Urothelium cell line (cell line): ENCODE measurements at places on chromosomes 2 and 18.

- no peak for DNase-seq
Measured at GRCh38 chr2:48768669-48769068, 13.1 kb upstream of the LHCGR start.

DNA sequence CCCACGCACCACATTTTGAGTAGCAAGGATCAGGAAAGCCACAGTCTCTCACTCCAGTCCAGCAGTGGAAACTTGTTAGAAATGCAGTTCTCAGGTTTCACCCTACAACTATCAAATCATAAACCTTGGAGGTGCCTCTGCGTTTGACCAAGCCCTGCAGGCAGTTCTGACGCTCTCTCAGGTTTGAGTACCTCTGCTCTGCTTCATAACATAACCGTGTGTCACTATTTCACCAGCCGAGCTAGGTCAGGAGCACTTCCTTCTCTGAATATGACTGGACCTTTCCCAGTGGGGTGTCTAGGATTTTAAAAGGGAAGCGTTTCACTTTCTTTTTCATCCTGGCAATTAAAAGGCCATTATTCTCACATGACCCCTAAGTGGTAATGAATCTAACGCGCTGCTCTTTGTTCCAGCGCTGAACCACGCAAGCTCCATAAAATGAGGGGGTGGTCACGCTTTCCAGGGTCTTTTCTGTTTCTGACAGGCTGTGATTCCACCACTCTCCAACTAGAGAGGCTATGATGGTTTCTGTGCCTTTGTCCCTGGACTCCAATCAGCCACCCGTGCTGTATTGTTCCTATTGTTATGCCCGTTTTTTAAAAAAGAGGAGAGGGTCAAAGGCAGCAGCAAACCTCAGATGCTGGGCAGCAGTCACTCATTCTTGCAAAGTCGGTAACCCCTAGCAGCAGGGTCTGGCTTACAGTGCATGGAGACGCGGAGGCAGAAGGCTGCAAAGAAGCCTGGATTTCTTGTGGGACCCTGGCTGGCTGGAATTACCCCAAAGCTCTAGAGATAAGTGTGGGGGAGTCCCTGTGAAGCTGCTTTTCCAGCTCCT is 75.2 kb upstream of the CTNNA2 start:
- DNase-seq, result peak; percentile 38

- DNase-seq, result no peak
Measured at GRCh38 chr2:84969511-84970209, 1.3 kb upstream of the KCMF1 start.

DNA sequence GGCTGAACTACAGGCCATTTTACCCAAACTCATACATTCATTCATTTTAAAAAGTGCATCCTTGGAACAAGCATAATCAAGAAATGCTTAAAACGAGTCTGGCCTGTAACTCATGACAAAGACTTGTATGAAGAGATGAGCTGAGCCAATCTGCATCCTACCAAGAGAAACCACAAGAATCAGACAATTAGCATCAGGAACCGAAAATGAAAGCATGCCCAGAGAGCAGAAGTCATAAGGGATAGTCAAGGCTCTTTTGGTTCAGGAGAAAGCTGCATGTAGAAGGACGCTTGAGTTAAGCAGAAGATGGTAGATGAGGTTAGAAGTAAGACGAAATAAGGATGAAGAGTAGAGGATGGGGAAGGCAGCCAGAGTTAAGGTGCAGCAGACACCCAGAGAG is 137.0 kb upstream of the CTNNA2 start:
- no peak for DNase-seq

GRCh38 chr2:163888591-163888990 is 152.8 kb upstream of the FIGN start:
- no peak for DNase-seq

GRCh38 chr2:134198006-134198634 is 55.8 kb upstream of the MGAT5 start:
- DNase-seq, result no peak

DNA sequence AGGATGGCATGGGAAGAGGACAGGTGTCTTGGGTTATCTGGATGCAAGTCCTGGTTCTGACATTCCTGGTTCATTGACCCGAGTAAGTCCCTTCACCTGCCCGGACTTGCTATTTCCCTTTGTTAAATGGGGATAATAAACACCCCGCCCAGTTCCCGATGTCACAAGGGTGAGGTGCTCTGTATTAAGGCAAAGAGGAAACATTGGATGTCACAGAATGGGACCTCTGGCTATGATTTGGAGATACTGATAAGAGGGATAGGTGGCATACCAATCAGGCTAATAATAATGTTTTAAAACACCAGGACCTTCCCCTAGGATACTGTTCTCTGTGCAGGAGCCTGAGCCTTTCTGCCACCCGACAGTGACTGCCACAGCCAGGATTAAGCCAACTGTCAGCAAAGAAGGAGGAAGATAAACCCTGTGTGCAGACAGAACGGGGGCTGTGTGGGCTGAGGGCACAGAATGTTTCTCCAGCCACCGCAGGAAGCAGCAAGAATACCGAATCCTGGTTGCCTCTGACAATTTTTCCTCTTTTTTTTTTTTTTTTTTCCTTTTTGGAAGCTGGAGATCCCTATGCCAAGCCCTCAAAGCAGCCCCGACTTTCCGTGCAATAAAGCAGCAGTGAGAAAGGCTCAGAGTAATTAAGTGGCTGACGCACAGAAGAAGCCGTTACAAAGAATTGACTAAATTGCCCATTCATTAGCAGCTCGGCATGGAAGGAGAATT is 336.6 kb downstream of the SMAD2 start:
- DNase-seq, result no peak

- DNase-seq, result no peak
Measured at GRCh38 chr2:192184349-192184748, 10.4 kb downstream of the TMEFF2 start.

DNA sequence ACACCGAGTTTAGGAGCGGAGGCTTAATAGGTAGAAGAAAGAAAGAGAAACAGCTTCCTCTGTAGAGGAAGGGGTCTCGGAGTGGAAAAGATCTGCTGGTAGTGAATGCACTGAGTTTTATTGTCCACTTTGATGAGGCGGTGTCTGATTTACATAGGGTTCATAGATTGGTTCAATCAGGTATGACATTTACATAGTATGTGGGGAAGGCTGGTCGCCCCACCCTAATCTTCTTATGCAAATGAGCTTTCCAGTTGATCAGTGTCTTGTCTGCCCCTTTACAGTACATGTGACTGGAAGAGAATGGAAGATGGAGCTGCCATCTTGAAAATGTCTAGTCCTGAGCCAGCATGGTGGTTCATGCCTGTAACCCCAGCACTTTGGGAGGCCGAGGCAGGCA is 19.9 kb upstream of the CNOT11 start:
- no peak for DNase-seq

GRCh38 chr2:196284144-196284844 is 112.9 kb upstream of the STK17B start:
- DNase-seq, result no peak

- no peak for DNase-seq
Measured at GRCh38 chr2:141923657-141924056, 207.2 kb downstream of the LRP1B start.

DNA sequence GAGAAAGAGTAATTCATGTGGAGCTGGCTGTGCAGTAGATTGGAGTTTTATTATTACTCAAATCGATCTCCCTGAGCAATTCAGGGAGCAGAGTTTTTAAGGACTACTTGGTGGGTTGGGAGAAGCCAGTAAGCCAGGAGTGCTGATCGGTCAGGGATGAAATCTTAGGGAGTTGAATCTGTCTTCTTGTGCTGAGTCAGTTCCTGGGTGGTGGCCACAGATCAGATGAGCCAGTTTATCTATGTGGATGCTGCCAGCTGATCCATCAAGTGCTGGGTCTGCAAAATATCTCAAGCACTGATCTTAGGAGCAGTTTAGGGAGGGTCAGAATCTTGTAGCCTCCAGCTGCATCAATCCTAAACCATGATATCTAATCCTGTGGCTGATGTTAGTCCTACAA is 17.0 kb upstream of the UGT1A8 start:
- no peak for DNase-seq

DNA sequence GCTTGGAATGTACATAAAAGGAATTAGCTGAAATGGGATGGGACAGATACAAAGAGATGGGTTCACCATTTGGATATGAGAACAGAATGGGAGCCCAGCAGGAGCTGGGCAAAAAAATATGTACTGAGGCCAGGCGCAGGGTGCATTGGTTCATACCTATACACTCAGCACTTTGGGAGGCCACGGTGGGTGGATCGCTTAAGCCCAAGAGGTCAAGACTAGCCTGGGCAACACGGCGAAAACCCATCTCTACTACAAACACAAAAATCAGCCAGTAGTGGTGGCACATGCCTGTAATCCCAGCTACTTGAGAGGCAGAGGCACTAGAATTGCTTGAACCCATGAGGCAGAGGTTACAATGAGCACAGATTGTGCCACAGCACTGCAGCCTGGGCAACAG is 30.4 kb downstream of the SCN7A start:
- no peak for DNase-seq

DNA sequence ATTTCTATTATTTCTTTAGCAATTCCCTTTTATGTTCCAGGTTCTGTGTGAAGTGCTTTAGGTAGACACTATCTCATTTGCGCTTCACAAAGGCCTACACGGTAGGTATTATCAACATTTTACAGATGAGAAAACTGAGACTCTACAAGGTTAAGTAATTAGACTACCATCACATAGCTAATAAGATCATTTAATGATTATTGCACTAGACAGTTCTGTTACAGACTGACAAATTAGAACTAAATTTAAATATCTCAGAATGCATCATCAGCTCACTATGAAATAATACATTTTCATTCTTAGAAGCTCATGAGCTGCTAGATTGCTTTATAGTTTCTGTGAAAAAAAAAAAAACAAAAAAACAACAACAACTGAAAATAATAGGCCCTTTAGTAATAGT is 37.9 kb downstream of the DARS1 start:
- no peak for DNase-seq

DNA sequence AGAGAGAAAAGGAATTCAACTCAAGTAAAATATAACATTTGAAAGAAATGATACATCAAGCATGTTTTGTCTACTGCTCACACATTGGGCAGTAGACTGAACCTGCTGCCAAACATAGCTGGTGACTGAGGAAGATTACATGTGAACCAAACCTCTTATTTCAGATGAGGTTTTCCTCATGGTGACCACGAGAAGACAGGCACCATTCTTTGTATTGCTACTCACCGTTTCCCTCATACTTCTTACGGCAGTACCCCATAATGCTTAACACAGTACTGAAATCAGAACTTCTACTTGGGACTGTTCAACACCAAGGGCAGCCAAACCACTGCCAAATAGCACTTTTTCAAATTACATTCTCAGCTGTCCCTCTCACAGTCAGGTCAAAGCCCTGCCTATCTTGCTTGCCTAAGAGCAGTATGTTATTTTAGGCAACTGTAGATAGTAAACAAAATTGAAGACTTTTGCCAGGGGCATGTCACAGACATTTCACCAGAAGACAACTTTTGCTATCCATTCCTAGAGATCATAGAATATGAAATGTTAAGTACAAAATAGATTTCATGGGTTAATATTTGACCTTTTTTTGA is 167.1 kb upstream of the DOK6 start:
- DNase-seq, result no peak

DNA sequence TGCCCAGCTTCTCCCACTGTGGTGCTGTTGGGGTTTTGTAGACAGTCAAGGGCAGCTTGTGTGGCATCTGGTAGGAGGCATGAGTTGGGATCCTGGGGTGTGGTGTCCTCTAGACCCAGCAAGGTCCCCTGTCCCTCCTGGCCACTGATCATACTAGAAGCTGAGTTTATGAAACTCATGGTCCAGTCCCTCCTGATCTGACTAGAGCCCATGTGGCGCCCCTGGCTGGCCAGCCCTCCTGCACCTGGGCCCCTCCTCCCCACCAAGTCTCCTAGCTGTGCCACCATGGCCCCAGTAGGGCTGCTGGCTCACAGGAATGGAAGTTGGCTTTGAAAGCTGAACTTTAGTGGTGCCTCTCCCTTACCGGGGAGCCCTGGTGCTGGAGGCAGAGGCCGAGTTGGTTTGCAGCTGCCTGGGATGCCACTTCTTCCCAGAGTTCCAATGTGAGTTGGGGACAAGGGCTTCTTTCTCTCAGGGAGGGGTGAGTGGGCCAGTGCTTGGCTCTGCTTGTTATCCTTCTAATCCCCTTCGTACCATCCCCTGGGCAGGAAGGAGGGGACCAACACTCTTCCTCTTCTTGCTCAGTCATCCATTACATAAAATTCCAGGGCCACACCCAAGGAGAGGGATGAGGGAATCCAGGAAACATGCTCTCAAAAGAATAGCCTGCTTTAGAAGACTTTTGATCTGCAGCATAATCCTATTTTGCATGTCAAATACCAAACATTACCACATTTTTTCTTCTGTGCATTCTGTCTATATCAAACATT is 37.5 kb upstream of the HAAO start:
- no peak for DNase-seq

GRCh38 chr2:189002079-189002478 is 27.9 kb downstream of the COL3A1 start:
- DNase-seq, result peak; percentile 10

GRCh38 chr2:54048117-54048785 is 67.2 kb upstream of the ACYP2 start:
- no peak for DNase-seq

- no peak for DNase-seq
Measured at GRCh38 chr18:8742387-8743361, 37.3 kb downstream of the MTCL1 start.

DNA sequence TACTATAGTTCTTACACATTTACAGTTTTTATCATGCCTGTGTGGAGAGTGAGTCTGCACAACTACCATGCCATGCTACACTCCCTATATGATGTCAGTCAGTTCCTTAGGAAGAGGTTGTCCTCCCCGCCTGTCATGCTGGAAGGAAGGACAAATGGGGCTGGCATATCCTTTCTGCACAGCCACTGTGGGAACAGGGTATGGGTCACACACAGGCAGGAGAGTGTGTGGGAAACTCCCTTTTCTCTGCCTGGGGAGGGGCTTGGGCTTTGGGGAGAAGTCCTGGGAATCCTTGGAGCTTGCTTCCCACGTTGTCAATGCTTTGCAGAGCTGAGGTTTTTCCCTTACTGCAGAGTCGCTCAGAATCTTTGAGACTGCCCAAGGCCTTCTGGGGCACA is 232.1 kb downstream of the PRKCE start:
- no peak for DNase-seq

DNA sequence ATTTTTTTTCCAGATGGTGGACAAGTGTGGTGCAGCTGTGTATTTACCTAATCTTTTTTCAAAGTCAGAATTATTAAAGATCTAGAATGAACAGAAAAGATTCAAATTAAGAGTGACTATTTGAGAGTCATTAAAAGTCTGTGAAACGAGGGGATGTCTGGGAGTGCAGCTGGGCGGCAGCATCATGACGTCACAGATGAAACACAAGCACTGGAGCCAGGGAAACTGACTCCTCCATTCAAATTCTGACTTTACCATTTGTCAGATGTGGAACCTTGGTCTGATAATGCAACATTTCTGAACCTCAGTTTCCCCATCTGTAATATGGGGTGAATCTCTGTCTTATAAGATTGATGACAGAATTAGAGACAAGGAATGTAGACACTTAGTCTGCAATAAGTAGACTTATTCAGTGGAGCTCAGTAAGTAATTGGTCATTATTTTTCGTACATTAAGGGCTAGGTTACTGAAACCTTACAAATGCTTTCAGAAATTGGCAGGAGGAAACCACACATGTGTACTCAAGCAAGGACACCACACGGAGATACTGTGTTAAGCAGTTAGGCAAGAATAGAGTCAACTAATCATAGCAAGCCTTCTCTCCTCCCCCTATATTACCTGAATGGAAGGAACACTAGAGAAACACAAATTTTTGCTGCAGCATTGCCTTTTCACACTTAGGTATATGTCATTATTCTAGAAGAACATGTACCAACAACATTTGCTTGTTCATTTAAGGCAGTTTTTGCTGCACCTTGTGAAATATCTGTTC is 27.8 kb upstream of the CXXC1 start:
- DNase-seq, result no peak

- DNase-seq, result no peak
Measured at GRCh38 chr2:207275779-207276178, 110.0 kb upstream of the KLF7 start.
